Activated T-cell treated with anti-CD3 and anti-CD28 coated beads for 24 hours (primary cell): ENCODE measurements at places on chromosomes 4 and X.

GRCh38 chr4:174437324-174437723 is 85.0 kb downstream of the HPGD start:
- DNase-seq: no peak

- DNase-seq: no peak
Observed at GRCh38 chrX:151604931-151605330, 41.5 kb downstream of the PASD1 start.

DNA sequence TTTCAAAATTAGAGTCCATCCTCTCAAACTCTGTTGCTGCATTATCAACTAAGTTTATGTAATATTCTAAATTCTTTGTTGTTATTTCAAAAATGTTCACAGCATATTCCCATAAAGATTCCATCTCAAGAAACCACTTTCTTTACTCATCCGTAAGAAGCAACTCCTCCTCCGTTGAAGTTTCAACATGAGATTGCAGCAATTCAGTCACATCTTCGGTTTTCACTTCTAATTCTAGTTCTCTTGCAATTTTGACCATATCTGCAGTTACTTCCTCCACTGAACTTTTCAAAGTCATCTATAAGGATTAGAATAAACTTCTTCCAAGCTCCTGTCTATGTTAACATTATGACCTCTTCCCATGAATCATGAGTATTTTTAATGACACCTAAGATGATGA is 216.6 kb upstream of the SLC7A11 start:
- DNase-seq: no peak

- DNase-seq: no peak
Observed at GRCh38 chrX:31178769-31179125, 106.9 kb upstream of the FTHL17 start.

- DNase-seq: no peak
Observed at GRCh38 chr4:42398871-42399331, 1.6 kb downstream of the SHISA3 start.

- no peak for DNase-seq
Observed at GRCh38 chr4:152920768-152921167, 15.4 kb upstream of the FHDC1 start.

DNA sequence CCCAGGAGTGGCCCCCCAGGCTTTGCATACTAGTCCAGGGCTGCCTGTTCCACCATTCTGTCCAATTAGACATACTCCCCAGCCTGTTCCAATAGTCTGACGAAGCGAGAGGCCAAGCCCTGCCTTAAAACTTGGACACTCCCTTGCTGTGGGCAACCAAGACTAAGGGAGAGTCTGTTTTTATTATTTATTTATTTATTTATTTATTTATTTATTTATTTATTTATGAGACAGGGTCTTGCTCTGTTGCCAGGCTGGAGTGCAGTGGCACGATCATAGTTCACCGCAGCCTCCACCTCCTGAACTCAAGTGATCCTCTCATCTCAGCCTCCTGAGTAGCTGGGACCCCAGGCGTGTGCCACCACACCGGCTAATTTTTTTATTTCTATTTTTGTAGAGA is 6.6 kb downstream of the KIT start:
- no peak for DNase-seq

DNA sequence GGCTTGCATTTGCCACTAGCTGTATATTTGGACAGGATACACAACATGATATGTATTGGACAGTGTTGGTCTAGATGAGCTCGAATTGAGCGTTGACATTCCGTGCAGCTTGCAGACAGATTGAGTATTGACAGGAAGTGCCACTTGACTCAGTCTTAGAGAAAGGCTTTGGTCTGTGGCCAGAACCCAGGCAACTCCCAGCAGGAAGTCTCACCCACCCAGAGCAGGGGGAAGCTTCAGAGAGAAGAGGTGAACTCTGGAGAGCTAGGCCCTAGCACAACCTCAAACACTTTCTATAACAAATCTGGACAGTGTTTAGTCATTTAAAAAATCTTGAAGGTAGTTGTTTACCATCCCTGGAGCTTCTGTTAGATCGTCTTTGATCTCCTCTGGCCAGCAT is 280.5 kb downstream of the FBXW7 start:
- DNase-seq: peak; percentile 45

DNA sequence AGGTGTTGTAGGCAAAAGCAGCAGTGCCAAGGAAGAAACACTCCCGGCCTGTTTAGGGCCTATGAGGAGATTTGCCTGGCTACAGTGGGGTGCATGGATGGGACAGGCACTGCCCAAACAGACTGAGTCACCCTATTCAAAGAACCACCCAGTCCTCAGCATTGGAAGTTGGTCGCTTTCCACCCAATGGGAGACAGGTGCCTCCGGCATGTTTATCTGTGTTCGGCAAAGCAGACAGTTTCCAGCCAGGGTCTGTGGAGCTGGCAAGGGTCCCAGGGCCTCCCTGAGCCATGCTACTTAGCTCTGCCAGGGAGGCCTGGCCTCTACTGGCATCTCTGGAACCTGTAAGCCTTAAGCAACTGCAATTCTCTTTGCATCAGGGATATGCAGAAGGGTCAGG is 165.1 kb upstream of the ATP6AP2 start:
- no peak for DNase-seq

DNA sequence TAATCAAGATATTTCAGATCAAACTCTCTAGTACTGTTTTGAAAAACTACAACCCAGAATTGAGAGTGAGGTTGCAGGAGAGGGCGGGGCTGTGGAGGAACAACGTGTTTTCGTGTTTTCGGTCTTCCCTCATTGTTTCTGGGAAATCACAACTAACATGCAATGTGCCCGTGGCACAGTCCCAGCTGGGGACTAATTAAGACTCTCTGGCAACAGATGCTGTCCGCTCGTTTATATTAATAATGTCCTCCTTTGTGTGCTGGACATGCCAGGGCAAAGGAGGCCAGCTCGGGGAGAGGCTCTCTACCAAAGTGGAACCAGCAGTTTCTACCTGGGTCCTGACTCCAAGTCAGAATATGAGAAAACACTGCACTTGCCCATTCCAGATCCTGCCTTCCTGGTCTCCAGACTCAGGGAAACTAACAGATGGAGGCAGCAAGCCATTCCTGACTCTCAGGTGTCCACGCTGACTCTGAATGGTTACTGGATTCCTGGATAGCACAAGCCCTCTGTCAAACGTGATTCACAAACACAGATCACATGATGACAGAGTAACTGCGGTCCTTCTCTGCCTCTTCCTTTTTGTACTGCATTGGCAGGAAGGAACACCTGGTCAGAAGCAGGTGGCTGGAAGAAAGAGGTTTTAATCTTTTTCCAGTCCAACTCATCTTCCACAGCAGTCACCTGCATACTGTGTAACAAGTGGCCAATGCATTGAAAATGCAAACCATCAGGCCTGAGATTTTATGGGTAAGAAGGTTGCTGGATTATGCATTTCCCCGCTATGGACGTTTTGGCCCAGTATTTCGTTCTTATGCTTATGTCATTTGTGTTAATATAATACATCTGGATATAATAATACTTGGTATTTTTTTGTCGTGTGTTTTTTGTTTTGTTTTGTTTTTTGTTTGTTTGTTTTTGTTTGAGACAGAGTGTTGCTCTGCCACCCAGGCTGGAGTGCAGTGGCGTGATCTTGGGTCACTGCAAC is 65.0 kb downstream of the COQ2 start:
- DNase-seq: peak; percentile 57

GRCh38 chr4:127214016-127214415 is 418.7 kb upstream of the INTU start:
- DNase-seq: no peak

DNA sequence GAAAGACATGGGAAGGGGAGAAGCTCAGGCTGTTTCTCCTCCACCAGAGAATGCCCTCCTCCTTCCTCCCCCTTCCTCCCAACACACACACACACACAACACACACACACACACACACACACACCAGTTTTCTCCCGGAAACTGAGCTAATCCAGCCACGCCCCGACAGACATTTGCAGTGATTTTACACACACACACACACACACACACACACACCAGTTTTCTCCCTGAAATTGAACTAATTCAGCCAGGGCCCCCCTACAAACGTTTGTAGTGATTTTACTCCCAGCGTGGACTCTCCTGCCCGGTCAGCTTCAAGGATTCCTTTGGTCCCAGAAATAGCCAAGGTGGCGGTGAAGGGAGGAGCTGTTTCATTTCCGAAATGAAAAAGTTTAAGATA is 32.9 kb upstream of the STX18 start:
- DNase-seq: no peak

DNA sequence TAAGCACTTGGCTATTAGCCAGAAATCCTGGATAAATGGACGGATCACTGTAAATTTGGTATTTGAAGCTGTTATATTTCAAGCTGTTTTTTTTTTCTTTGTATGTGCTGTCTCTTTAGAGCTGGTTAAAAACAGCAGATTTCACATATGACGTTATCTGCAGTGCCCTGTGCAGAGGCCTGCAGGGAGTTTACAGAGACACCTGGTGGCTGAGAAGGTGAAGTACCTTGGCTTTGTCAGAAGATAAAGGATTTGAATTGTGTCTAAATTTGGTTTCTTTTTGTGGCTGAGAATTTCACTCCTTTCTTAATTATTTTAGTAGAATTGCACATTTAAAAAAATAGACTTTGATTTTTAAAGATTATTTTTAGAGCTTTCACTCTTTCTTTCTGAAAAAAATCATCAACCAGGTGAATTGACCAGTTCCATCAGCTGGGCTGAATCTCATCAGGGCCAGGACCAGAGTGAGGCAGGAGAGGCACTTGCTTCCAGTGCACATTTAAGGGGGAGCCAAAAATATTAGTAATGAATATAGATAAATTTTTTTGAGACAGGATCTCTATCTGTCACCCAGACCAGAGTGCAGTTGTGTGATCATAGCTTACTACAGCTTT is 9.6 kb upstream of the CHRNA9 start:
- peak; percentile 40 for DNase-seq

DNA sequence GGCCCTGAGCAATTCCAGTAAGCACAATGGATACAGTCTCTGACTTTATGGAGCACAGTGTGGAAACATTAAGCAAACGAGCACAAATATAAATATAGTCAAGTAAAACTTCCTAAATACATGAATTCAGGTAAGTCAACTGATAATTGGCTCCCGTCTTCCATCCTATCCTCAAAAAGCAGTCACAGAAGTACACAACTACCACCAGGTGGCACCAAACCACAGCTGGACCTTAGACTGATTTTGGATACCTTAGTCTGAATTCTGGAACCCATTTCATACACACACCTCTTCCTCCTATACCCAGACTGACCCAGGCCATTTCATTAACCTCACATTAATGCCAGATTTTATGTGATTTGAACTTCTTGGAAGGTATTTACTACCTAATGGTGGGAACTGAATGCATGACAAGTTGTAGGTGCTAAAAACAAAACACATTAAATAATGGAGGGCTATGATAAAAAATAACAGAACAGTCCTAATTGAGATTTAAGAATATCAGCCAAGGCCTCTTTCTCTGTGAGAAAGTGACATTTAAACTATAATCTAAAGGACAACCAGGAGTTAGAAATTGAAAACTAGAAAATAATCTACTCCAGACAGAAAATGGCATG is 77.5 kb downstream of the ELF2 start:
- peak; percentile 69 for DNase-seq

DNA sequence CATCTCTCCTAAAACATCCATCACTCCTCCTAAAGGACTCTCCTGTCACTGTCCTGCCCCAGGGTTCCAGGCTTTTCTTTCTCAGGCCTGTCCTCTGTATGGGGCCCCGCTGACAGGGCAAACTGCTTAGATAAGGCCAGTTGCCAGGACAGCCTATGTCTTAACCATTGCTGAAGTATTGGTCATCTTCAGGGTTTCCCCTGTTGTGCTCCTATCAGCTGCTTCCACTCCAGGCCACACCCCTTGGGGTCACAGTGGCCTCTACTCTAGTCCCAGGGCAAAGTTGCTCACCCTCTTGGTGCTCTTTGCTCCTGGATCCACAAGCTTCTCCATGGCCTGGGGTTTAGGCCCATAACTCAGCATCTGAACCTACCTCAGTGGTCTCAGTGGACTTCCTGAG is 138.0 kb upstream of the PJA1 start:
- DNase-seq: no peak

DNA sequence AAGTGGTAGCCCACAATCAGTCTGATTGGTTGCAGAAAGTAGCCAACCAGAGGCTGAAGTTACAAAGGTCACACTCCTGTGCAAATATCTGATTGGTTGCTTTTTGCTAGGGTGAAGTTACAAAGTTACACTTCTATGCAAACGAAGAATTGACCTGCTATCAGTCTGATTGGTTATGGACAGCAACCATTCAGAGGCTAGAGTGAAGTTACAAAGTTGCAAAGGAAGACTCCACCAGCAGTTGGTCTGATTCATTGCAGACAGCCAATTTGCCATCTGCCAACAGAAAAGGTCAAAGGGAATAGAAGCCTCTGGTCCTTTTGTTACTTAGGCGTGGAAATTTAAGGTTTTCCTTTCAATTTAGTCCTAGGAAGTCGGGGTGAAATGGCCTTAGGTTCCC is 377.7 kb downstream of the PRDM5 start:
- no peak for DNase-seq

GRCh38 chr4:146787731-146788130 is 149.0 kb downstream of the POU4F2 start:
- no peak for DNase-seq

DNA sequence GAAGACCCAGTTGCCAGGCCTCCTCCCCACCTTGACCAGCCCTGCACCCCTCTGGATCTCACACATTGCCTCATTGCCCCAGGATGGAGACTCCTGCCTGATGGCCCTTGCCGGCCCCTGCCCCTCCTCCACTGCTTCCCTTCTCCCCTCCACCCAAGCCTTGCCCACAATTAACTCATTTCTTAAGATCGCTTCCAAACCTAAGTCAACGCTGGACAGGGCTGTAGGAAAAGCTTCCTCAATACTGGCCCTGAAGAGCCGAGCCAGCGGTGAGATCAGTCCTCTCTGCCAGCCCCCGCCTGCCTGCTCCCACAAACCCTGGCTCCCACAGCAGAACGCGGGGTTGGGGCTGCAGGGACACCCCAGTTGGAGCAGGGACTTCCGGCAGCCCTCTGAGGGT is 7.5 kb upstream of the HAUS7 start:
- DNase-seq: no peak

GRCh38 chrX:47571215-47571614 is 10.2 kb downstream of the ARAF start:
- DNase-seq: no peak

DNA sequence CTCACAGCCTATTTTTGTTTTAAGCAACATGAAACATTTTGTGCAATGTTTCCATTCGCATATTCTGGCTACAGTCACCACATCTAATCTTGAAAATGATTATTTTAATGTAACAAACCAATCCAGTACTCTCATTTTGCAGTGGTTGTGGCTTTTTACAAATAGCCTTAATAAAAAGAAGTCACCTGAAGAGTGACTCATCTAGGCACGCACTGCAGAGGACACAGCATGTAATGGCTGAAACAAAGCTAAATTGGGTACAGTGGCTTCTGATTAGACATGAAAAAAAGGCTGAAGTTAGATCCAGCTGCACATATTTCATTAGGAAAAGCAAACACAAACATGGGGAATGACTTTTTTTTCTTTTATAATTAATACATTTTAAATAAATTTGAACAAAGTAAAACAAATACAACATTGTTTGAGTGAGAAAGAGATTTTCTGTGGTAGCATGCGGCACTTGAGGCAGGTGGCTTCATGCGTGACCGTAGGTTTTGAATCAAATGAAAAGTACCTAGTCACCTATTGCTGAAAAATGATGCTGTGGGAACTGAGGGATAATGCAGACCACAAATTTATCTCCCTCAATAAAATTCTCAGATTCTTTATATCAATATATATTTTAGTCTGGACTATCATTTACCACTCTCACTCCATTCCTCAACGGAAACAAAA is 240.8 kb upstream of the DDX53 start:
- DNase-seq: no peak
